ENCODE measurements at places on chromosomes 5 and 9.

DNA sequence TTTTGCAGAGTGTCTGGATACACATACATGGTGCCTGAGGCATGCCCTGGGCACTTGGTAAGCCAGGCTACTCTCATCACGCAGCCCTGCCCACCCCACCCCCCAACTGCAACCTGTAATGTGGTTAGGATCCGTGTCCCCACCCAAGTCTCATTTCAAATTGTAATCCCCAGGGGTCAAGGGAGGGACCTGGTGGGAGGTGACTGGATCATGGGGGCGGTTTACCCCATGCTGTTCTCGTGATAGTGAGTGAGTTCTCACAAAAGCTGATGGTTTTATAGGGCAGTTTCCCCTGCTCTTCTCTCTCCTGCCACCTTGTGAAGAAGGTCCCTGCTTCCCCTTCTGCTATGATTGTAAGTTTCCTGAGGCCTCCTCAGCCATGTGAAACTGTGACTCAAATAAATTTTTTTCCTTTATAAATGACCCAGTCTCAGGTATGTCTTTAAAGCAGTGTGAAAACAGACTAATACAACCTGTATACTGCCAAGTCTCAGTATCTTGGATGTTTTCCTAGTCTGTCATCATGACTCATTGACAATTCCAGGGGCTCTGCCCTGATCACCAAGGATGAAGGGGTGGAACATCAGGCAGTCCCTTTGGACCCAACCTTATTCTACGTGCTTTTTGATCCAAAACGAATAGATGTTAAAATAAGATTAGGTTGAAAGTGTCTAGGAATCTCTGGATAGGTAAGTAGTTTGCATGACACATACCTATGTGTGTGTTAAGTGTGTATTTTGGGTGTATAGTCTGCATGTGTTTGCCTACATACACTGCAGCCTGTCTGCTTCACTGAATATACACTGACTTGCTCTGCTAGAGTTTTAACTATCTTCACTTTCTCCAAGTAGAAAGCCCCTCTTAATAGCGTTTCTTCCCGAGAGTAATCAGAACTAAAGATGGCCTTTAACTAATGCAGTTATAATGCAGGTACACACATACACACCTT is 293.8 kb downstream of the SLIT3 start:
- DNase-seq, result no peak

DNA sequence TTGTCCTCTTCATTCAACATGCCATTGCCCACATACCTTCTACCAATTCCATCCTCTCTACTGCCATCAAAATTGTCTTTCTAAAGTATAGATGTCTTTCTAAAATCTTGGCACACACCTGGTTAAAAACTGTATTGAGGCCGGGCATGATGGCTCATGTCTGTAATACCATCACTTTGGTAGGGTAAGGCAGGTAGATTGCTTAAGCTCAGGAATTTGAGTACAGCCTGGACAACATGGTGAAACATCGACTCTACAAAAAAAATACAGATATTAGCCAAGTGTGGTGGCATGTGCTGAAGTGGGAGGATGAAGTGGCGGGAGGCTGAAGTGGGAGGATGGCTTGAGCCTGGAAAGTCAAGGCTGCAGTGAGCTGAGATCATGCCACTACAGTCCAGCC is 412.1 kb downstream of the TMEM38B start:
- DNase-seq, result no peak

DNA sequence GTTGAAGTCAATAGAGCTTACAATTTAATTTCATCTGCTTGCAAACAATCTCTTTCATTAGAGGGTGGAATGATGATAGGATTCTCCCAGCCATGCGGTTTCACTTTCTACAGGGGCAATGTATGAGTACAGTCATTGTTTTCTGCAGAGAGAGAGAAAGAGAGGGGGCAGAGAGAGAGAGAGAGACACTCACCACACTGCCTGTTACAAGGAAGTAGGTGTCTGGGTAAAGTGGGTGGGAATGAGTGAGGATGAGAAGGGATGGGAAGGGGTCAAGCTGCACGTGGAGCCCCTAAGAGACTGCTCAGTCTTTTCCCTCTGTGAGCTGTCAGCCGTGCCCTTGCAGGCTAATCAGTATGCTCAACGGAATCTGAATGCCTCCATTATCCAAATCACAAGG is 454.3 kb downstream of the KDM4C start:
- DNase-seq, result no peak

DNA sequence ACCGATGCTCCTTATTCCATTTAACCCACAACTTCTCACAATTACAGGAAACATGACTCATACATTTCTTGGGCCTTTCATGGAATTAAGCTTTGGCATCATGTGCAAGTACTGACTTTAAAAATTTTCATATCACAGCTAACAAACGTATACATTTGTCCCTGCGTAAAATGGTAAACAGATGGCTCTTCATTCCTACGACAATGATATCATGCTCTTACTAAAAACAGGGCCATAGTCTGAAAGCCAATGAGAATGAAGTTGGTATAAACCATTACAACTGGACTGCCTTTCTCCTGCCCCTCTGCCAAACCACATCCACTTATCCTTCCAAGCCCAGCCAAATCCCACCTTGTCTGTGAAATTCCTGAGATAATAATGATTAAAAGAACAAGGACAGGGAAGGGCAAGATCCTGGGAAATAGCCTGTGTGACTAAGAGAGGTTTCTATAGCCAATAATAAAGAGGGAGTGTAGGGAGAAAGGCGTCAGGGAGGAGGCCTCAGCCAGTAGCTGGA is 44.9 kb upstream of the ZNF366 start:
- DNase-seq, result no peak

- no peak for DNase-seq
Measured at GRCh38 chr9:91760906-91761305, 189.1 kb downstream of the ROR2 start.

- DNase-seq, result no peak
Measured at GRCh38 chr9:111833941-111834340, 39.2 kb upstream of the SHOC1 start.

DNA sequence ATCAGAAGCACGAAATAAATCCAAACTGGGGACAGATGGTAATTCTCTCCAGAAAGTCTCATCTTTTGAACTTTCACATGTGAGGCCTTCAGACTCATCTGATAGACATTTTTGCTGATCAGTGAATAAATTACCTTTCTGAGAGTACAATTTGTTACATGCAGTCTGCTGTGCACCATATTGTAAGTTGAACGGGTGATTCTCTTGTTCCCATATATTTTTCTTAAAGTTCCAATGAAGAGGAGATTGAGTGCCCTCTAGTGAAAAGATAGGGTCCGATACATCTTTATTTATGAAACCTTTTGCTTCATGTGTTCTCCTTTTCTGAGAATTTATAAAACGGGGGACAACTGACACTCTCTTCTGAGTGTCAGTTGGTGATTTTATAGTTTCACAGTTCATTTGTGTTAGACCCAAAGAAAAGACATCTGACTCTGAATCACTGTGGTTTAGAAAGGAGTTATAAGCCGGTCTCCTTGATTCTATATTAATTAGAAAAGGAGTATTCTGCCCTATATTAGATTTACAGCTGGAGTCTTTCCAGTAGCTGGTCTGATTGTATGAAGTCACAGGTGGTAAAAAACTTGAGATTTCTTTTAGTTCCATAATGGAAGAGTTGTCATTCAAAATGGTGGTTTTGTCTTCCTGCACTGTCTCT is 30.4 kb downstream of the GNG10 start:
- no peak for DNase-seq

DNA sequence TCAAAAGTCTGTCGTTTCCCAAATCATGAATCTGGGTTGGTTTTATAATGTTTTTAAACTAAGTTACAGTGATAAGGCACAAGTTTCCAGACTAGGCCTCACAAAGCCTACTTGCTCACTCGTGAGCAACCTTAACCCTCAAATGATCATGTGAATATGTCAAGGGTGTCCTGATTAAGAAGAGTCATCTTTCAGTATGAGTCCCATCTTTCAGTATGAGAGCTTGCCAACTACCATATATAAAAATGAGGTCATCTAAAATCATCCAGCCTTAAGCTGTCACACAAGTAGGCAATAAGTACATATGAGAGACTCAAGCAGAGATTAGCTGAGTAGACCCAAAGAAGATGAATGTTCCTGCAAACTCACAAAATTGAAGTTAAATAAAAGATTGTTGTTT is 668.4 kb upstream of the FAM174A start:
- DNase-seq, result no peak

GRCh38 chr5:132748522-132749000 is 1.3 kb downstream of the CCNI2 start:
- DNase-seq, result no peak

- DNase-seq, result no peak
Measured at GRCh38 chr9:92576175-92576574, 40.4 kb upstream of the ECM2 start.

GRCh38 chr9:109908459-109909390 is 128.7 kb downstream of the PALM2AKAP2 start:
- no peak for DNase-seq

DNA sequence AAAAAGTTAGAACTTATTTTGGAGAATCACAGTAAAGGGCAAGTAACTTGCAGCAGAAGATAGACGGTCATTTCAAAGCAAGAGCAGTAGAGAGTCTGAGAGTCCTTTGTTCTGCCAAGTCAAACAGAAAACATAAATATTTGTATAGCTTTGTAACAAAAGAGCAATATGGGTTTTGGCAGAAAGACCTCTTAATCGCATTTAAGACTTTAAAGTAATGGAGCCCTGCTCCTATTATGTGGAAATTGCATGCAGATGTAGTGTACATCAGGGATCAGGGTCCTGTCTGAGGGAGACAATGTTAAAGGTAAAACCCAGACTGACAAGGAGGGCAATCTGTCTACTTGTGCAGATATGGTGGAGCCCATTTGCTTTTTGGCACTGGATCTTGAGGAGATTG is 87.2 kb downstream of the PGM5 start:
- no peak for DNase-seq

DNA sequence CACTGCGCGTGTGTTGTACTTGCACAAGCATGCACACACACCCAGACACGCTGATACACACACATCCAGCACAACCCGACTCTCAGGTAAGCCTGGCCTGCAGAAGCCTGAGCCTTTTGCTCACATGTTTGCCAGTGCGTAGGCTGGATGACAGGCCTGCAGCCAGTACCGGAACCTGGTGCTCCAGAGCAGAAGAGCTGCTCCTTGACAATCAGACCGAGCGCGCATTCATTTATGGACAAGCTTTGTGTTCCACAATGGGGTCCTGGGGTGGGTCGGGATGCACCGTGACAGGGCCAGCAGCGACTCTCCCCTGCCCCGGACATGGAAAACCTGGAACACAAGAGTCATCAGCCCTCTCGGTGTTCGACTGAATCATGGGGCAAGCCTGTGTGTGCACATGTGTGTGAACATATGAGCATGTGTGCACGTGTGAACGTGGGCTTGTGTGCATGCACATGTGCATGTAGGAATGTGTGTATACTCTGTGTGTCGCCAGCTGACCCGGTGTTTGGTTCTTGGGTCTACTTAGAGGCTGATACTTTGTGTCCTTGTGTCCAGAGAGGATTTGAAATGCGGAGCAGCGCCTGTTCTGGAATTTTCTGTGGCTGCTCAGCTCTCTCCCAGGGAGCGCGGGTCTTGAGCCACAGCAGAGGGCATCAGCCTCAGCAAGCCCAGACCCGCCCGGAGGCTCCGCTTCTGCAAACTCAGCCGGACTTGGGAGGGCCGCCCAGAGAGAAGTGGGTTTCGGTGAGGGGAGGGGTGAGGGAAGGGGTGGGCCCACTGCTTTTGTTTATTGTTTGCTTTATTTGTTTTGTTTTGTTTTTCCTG is 32.2 kb downstream of the IRX4 start:
- DNase-seq, result no peak

- no peak for DNase-seq
Measured at GRCh38 chr5:73431204-73431851, 17.2 kb downstream of the FOXD1 start.

GRCh38 chr9:106322706-106323245 is 540.2 kb upstream of the ZNF462 start:
- DNase-seq, result no peak

Data from SIG-M5 (cell line).